SW 1271 (cell line): ENCODE measurements at places on chromosomes 2 and 18.

GRCh38 chr2:106332054-106332453 lies 136.2 kb downstream of the RGPD3 start:
- DNase-seq, result no peak

DNA sequence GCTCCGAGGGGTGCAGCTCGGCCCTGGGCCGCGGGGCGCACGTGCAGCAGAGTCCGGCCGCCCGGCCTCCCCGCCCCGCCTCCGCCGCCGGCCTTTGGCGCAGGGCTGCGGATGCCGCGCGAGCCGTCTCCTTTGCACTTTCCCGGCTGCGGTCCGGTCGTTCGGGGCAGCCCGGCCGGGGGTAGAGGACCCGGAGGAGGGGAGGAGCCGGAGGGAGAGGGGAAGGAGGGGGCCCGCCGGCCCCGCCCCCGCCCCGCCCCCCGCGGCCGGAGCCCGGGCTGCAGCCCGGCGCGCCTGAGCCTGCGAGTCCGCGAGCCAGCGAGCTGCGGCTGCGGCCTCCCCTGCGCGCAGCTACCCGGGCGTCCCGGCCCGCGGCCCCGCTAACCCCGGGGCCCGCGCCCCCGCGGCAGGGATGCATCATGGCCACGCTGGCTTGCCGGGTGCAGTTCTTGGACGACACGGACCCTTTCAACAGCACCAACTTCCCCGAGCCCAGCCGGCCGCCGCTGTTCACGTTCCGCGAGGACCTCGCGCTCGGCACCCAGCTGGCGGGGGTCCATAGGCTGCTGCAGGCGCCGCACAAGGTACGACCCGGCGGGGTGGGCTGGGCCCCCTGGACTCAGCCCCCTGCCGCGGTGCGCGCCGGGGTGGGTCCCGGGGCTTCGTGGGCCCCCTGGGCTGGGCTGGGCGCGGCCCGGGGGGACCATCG lies at the start of gene FHOD3:
TSS of gene FHOD3 (plus strand) at position 297 of the 709 bp plus-strand sequence. CDS start at position 420, 123 bp downstream.
- DNase-seq, result peak; percentile 46

DNA sequence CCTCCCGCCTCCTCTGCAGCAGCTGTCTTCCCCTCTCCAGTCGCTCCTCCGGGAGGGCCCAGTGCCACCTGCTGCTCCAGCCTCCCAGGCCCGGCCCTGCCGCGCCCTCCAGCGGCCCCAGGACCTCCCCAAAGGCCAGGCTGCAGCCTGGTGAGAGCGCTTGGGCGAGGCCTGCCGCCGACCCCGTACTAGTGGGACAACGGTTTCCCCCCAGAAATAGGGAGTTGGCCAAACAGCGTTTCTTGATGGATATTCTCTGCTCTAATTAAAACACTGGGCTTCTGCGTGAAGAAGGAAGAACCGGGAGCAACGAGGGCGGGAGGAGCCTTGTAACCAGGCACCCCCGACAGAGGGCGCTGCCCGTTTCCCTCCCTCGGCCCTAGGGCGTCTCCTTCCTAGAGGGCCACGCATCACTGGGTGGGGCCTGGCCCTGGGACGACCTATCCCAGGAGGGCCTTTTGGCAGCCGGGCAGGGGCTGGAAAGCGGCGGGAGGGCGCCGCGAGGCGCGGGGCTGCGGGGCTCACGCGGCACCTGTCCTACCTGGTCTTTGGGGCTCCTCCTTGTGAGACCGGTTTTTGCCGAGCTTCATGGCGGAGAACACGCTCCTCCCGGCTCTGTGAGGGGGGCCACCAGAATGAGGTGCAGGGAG lies 25.4 kb upstream of the OTOF start:
- DNase-seq, result peak; percentile 38

- no peak for DNase-seq
Measured at GRCh38 chr2:123061534-123061933, 963.6 kb upstream of the CNTNAP5 start.

GRCh38 chr2:44441200-44441599 lies 79.5 kb downstream of the CAMKMT start:
- DNase-seq, result no peak

DNA sequence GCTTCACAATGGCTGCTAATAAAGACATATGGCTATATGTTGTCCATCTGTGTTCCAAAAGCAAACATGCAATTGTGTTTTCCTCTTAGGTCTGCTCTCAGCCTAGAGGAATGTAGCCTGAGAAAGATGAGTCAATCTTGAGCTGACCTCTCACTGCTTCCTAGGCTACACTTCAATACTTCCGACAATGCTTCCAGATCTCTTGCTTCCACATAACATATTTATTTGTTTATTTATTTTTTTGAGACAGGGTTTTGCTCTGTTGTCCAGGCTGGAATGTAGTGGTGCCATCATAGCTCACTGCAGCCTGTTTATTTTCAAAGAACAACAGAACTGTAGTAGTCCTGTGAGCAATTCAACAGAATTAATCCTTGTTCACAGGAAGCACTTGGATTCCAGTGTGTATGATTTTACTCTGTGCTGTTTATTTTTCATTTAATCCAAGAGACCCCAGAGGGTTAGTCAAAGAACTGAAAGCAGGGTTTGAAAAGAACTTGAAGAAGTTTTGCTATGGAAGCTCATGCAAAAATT lies 437.9 kb downstream of the TXNL1 start:
- no peak for DNase-seq

DNA sequence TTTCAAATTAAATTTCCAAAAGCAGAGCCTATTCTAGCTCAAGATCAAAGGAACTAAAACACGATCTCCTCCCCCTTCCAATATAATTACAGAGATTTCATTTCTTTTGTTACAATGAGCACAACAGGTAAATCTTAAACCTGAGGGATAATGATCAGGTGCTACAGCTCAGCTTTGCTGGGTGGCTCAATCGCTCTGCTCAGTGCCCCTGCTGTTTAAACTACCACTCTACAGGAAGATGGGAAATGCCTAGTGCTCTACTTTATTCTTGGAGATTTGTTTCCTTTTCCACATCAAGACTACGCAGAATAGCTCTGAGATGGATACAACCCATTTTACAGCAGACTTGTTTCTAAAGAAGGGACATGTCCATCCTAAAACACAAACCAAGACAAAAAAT lies 162.3 kb downstream of the TCF4 start:
- no peak for DNase-seq
